ENCODE measurements at places on chromosomes 5 and 9. TPM values are rescaled to one million over a fixed set of nuclear protein-coding genes. Genes with fewer than 3 reads are reported as not detected.

DNA sequence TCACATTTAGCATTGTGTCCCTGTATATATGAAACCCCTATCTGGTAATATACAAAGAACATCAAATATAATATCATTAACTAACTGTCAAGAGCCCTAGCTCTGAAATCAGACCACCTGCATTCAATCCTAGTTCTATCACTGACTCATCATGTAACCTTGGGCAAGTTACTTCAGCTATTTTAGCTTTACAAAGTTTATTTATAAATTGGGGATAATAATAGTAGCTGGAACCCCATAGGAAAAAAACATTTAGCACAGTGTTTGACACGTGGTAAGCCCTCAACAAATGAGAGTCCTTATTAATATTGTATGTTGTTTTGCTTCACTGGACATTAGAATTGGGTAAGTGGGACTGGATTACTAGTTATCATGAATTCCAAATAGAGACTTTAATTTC lies 157.5 kb downstream of the EBF1 start:
- no peak for DNase-seq

GRCh38 chr5:145855763-145856267 lies 17.0 kb downstream of the GRXCR2 start:
- no peak for DNase-seq

GRCh38 chr5:171623107-171623506 lies 162.5 kb upstream of the SMIM23 start:
- DNase-seq: no peak

- DNase-seq: no peak
Observed at GRCh38 chr5:17314907-17315471, 97.6 kb downstream of the BASP1 start.

DNA sequence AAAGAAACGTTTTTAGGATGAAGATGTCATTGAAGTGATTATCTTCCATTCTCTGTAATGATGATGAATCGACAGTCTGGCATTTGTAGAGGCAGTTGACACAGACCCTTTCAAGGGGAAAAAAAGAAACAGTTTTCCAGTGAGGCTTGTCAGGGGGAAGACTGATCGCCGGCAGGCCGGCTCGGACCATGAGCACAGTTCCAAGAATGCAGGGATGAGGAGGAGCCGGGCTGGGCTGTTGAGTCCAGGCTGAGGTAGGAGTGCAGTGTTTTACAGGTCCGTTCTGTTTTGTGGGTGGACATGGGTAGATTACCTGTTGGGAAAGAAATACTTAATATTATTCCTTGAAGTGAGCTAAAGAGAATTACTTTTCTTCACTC lies 194.6 kb downstream of the AOPEP start:
- DNase-seq: no peak

GRCh38 chr5:17088051-17088450 lies 129.4 kb upstream of the BASP1 start:
- DNase-seq: no peak

GRCh38 chr5:178282391-178282790 lies 49.8 kb upstream of the PHYKPL start:
- DNase-seq: no peak

- DNase-seq: no peak
Observed at GRCh38 chr5:149960272-149961185, at the start of gene SLC26A2. TSS of gene SLC26A2 (plus strand) at chr5:149960758. CDS start at chr5:149977653, 16,895 bp downstream.

DNA sequence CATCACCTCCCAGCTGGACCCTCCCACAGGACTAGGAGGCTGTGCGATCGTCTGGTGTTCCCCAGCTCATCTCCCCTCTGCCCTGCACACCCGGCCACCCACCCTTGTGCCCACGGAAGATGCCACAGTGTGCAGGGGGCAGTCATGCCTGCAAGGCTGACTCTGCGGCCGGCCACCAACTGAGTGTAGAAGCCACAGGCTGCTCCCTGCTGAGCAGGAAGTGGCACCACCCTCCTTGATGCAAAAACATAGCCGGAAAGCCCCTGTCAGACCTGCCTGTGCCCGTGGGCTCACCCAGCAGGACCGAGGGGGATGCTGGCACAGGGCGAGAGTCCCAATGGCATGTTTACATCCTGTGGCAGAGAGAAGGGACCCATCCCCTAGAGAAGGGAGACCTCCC lies 40.3 kb upstream of the SLC12A7 start:
- DNase-seq: no peak

- DNase-seq: no peak
Observed at GRCh38 chr9:2907411-2907810, 63.5 kb upstream of the PUM3 start.

- no peak for DNase-seq
Observed at GRCh38 chr5:166363087-166363760, 1928.2 kb upstream of the WWC1 start.

- DNase-seq: no peak
Observed at GRCh38 chr5:134510970-134511795, 14.3 kb upstream of the JADE2 start.

Gene JAK2
- 7.7 TPM for total RNA-seq

Gene NOL8
- total RNA-seq: 28.4 TPM

Gene NDUFS6
- 92.5 TPM for total RNA-seq

Measured in glomerular endothelial cell (primary cell).